GM12892 (cell line): ENCODE measurements at places on chromosomes 3 and 15.
A peak's percentile ranks its signal among the peaks of the same experiment; 100 is the strongest.

DNA sequence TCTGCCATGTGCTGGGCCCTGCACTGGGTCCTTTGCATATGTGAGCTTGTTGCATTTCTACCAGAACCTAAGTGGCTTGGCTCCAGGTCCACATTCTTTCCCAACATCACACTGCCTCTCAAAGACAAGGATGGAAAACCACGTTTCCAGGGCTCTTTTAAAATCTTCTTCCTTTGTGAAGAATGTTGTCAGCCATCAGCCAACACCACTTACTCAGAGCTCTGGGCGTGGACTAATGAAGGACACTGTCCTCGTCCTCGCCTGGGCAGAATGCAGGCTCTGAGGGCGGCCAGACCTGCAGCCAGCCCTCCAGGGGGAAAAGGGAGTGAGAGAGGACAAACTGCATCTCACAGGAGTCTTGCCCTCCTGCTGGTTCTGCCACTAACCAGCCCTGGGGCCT, 49.7 kb downstream of the MAGEF1 start:
- no peak for DNase-seq

- no peak for DNase-seq
These were observed 55.4 kb downstream of the RARB start for GRCh38 chr3:25483456-25483855.

GRCh38 chr15:40340740-40341400, at the start of gene CCDC9B:
Gene CCDC9B (minus strand): TSS chr15:40340939. CDS start chr15:40340819, 120 bp downstream.
- no peak for DNase-seq

- DNase-seq, result no peak
These were observed 881.3 kb upstream of the CADM2 start for GRCh38 chr3:84077479-84077878.

GRCh38 chr3:52087731-52088130, 31.4 kb upstream of the DUSP7 start:
- no peak for DNase-seq

GRCh38 chr15:38524156-38524555, 40.5 kb downstream of the RASGRP1 start:
- no peak for DNase-seq

DNA sequence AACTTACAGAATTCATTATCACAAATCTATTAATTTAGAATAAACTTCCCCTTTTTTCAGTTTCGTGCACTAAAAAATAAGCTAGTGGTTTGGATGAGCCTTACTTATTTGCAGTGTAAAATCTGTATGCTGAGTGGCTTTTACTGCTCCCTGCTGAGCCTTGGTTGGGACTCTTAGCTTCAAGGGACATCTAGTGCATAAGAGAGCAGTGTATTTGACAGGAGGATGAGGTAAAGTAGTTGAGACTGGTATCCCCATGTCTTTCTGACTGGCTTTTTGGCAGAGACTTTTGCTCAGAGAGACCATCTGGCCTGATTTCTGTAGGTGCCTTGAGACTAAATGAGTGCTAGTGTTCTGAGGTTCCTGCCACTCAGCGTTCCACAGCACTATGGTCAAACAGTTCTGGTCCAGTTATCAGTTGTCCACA, 11.8 kb downstream of the CAPN7 start:
- no peak for DNase-seq

DNA sequence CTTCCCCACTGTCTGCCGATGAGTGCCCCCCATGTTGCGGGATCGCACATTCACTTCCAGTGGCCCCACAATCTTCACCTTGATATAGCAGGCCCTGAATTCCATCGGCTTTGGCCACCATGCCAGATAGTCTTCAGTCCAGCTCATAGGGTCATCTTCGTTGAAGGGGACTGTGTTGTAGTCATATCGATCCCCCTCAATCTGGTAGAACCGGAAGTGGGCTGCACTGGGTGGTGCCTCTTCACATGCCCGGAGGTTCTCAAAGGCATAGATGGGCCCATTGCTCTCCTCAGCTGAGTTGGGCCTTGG, 12.1 kb upstream of the CLPX start:
- DNase-seq, result no peak

- DNase-seq, result no peak
These were observed 63.8 kb downstream of the GTPBP8 start for GRCh38 chr3:113054552-113054951.

GRCh38 chr15:20358779-20359414, 182.7 kb downstream of the GOLGA6L6 start:
- DNase-seq, result no peak

GRCh38 chr3:135965129-135965505, 411 bp upstream of the PPP2R3A start:
- DNase-seq, result no peak

DNA sequence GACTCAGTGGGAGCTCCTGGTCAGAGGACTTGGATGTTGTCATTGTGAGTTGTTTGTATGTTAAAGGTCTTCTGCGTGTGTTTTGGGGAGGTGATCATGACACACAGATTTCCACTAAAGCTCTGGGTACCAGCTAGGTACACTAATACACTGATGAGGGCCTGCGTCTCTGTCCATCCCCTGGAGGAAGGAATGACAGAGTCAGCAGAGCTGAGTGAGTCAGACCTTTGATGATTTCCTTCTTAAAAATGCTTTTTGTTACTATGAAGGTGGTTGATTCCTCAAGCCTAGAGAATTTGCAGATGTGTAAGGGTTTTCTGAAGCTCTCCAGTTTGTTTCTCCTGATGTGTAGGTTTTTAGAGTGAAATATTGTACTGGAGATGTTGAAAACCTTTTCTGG, 424.1 kb upstream of the TPM1 start:
- DNase-seq, result no peak

DNA sequence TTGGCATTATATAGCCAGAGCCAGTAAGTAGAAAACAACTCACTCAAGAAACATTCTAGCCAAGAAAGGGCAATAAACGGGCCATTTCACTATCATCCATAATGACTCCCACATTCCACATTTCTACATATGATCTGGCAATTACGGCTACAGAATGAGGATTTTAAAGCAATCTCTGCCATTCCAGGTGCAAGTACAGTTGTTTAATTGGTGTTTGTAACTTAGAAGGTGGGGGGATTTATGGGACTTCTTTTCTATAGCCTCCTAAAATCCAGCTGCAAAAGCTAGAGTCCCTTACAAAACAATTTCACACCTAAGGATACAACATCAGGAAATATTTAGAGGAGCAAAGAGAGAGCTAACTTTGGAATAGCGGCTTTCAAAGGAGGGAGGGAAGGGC, 295.4 kb upstream of the RORA start:
- DNase-seq, result no peak

DNA sequence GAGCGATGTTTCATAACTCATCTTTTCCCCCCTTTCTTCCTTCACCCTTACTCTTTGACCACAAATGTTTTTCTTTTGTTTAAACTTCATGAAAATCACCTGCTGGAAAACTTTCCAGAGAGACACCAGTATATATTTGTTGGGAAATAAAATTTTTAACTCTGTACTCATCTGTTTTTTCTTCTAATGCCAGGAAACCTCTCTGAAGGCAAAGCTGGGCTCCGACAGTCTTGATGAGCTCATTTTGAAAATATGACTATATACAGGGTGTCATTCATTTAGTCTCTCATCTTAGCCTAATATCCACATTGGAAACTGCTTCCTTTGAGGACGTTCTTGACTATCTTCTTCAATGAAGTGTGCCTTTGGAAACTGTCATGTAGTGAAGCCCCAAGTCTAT, 339.6 kb upstream of the ROBO2 start:
- DNase-seq, result no peak

GRCh38 chr3:41323467-41324155, 124.3 kb downstream of the CTNNB1 start:
- DNase-seq, result no peak

DNA sequence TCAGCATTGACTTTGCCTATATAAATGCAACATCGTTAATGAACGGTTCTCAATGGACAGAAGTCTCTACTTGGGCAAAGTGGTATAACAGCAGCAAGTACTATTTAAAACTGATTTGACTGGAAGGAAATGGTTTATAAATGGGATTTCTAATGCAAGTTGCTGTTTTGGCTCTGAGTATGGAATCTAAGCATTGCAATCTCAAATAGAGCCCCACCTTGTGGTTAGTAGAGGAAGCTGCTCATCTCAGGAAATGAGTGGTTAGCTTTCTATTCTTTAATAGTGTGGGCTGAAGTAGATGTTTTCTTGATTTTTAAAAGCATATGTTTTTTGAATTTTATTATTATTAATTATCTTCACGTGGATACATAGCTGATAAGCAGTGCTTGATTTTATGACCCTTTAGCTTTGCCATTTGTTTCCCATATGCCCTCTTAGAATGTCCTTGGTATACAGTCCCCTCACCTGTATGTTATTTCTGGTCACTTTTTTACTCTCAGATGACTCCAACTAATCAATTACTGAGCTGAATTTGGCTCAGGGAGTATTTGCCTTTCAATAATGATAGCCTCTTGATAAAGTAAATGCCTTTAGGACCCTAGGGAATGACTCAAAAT, 67.1 kb downstream of the OXSM start:
- DNase-seq, result peak; percentile 17

DNA sequence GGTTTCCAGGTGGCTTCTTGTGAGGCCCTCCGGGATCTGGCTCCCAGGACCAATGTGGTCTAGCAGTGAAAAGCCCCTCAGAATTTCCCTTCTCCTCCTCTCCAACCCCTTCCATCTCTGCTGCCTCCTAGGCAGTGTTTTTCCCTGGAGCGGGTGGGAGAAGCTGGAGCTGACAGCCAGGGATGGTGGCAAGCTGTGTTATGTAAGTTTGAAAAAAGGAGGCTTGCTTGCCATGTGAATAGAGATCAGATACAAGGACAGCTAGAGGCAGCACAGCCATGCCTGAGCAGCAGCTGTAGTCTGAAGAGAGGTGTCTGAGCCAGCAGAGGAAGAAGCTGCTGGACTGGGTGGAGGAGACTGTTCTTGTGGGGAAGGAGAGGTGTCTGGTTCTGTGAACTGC, 20.6 kb downstream of the SNAPC5 start:
- no peak for DNase-seq

- DNase-seq, result no peak
These were observed 7.1 kb downstream of the CLRN1 start for GRCh38 chr3:150965436-150965835.

- no peak for DNase-seq
These were observed 1.7 kb downstream of the CCDC9B start for GRCh38 chr15:40338921-40339620.

GRCh38 chr3:197209366-197210260, 88.8 kb downstream of the DLG1 start:
- DNase-seq, result no peak

GRCh38 chr15:55774113-55774970, 31.4 kb upstream of the PRTG start:
- peak; percentile 28 for DNase-seq

DNA sequence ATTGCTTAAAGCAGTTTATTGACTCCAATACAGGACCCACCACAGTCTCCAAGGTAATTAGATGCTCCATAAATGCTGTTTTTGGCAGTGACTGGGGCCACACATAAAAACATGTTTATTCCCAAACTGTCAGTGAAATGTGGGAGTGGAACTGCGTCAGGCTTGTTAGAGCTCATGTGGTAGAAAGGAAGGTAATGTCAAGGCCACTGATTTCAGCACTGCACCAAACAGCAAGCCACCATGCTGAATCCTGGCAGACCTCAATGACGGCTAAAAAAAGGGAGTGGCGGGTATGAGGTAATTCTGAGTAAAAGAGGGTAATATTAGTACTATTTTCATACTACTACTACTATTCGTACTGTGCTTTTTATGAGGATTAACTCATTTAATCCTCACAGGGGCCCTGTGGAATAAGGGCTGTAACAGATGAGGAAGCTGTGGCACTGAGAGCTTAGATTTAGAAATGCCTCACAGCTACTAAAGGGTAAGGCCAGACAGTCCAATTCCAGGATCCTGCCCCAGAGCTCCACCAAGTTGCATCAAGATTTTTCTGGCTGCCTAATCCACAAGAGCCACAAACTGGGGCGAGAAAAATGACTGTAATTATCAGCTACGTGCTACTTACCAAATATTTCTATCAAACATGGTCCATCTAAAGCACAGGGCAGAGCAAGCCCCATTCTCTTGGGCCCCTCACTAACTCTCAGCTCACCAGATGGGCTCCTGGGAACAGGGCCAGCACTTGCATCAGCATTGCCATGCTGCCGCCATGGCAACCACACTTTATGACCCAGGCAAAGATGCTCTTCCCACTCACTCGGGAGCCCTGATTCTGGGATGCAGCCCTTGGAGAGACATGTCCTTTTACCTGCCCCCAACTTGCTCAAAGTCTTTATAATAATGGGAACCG, 83.6 kb upstream of the SPATA12 start:
- no peak for DNase-seq

DNA sequence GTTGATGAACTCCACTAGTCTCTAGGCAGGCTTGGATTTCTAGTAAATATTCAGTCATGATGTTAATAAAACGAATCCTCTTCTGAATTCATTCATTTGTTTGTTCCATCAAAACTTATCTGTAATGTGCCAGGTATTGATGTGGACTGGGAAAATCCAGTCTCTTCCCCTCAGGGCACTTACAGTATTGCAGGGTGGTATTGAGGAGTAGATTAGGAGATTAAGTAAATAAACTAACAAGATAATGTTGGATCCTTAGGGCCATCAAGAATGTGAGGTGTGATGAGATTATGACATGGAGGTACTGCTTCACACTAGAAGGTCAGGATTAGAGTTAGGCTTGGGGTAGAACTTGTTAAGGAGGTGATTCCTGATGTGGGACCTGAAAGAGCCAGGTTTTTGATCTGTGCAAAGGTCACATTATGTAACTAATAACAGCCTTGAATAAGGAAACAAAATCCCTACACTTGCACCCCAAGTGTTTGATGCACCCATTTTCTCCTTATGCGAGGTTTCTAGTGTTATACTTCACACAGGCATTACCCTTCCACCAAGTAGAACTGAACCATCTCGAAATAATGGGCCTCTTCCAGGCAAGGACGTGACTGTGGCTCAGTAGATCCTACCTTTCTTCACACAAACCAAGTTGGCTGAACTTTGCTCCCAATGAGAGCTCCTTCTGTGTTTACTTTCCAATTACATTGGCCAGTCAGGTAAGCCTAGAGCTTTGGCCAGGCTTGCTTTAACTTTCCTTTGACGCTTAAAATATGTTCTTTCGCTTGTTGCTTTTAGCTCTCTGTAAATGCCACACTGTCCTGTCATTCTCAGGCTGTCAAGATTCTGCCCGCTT, 16.7 kb downstream of the MCTP2 start:
- DNase-seq, result no peak

DNA sequence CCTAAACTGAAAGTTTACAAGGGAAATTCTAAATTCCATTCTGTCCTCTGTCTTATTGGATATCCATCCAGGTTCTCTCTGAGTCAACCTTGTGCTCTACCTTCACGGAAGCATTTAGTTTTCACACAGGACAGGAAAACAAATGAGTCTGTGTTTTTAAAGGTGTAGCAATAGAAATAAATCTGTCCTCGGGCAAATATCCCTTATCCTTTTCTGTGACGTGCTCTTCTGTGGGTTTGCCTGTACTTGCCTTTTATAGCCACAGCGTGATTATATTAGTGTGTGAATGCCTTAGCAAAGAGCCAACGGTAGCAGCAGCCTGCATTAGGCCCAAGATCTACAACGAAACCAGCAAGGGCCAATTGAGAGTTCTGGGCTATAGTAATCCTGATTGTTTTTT, 127.2 kb upstream of the PLSCR5 start:
- DNase-seq, result no peak
